NCI-H345 (cell line): ENCODE measurements at places on chromosomes 7 and 10.

GRCh38 chr7:46764100-46764936 is 817.6 kb downstream of the TNS3 start:
- DNase-seq = no peak

- DNase-seq = no peak
Observed at GRCh38 chr7:2575733-2576340, 17.1 kb downstream of the IQCE start.

GRCh38 chr10:94299417-94299816 is 63.3 kb downstream of the NOC3L start:
- no peak for DNase-seq

- DNase-seq = no peak
Observed at GRCh38 chr7:101819913-101820522, 2.6 kb downstream of the CUX1 start.

DNA sequence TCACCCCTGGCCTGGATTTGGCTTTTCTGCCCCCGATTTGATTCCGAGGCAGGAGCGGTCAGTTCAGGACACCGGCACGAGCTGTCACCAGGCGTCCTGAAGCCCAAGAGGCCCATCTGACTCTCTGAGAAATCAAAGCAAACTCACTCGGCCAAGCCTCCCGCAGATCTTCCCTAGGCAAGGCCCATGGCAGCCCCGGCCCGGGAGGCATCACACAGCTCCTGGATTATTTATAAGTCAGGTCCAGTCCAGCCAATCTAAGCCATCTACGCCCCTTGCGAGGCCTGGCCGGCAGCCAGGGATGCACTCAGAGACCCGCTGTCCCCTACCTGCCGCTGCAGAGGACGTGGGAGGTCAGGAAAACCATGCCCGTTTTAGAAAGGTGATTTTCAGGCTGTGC is 87.3 kb upstream of the DIP2C start:
- no peak for DNase-seq

DNA sequence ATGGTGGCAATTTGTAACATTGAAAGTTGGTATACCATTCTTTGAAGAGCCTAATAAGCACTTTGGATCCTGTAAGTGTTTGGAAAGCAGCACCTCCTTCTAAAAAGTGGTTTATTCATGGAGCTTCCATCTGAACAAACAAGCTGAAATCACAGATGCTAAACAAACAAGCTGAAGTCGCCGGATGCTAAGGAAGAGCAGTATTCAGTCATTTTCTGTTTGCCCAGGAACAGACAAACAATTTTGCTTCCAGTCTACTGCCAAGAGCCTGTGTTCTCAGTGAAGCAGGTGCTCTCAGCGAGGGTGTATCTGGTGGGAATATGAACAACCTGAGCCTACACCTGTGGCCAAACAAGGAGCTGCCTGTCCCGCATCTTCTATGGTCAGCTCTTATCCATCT is 6.3 kb downstream of the COL28A1 start:
- DNase-seq = peak; percentile 85

- no peak for DNase-seq
Observed at GRCh38 chr7:157703534-157704195, 366.9 kb downstream of the DNAJB6 start.

GRCh38 chr7:105030447-105030846 is 16.4 kb downstream of the KMT2E start:
- no peak for DNase-seq

DNA sequence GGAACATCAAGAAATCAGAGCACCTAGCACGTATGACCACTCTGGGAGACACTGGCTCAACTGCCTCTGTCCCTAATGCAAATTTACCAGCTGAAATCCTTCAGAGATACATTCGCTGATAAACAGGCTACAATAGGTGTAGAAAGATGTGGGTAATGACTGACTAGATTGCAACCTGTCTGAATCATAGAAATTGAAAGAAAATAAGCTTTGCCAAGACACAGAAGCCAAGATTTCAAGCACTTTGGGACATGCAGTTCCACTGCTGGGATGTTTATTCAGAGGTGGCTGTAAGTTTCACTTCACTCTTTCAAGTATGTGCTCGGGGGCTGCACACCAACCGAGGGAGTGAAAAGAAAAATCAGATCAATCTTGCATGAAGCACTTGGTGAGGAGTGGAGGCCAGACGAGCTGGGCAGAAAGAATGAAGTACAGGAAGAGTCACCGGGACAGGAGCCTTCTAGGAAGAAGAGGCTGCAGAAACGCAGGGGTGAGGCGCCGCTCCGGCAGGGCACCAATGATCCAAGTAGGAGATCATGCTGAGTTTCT is 276.7 kb downstream of the PARD3 start:
- DNase-seq = no peak

GRCh38 chr7:8724080-8724718 is 290.8 kb downstream of the NXPH1 start:
- peak; percentile 77 for DNase-seq

DNA sequence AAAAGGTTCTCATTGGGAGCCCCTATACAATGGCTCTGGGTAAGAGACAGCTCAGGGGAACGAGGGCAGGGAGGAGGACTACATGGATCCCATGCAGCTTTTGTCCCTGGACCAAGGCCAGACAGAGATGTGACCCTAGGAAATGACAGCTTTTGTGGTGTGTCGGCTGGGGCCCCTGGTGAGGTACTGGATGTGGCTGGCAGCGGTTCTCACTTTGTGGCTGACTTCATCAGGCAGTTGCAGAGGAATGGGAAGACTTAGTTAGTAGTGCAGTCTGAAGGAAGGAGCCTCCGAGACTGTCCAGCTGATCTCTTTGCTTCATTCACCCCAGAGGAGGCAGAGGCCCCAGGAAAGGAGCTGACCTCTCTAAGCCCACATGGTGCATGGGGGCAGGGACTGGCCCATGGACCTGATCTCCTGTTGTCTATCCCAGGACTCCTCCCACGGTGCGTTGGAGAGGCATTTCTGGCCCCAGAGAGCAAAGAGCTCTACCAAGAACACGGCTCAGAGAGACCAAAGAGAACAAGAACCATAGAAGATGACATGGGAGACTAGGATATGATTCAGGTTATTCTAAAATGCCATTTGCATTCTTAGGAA is 202.9 kb downstream of the RPS24 start:
- DNase-seq = no peak

- no peak for DNase-seq
Observed at GRCh38 chr7:131586259-131586658, 29.8 kb upstream of the PODXL start.

DNA sequence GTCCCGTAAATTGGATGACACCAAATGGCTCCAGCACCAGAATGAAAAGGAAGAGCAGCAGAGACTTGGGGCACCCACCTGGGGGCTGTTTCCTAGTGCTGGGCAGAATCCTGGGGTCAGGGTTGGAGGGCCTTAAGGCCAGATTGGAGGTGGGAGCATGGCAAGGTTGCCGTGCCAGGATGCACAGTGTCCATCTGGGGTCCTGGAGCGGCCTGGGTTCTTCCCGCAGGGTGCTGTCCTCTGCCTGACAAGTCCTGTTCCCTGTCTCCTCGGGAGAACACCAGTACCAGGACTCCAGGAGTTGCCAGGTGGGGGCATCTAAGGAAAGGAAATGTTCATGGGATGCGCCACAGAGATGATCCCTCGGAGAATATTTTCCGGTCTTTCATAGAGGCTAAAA is 42.8 kb downstream of the MGMT start:
- DNase-seq = no peak

GRCh38 chr7:122143376-122143750 is 686 bp downstream of the AASS start:
- peak; percentile 19 for DNase-seq

DNA sequence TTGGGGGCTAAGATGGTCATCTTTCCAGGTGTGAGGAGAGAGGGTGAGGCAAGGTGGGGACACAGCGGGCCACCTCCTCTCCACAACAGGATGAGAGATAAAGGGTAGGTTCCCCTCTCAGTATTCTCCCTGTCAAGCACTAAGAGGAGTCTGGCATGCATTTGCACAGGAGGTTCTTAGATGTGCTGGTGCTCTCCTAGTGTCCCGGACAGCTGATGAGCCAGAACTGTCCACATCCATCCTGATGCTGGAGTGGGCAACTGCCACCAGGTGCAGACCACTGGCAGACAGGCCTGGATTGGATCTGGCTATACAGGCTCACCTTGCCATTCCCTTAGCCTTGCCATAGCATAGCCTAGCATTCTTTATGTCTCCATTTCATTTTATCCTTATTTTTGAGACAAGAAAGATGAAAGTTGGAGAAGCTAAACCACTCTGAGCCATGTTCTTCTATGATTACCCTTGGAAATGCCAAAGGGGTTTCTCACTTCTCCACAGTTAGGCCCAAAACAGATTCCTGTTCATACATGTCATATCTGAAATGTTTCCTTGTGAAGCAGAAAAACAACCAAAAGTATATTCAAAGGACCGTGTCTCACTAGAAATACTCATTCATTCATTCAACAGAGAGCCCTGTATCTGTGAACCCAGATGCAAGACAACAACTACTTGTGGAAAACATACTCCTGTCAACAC is 48.8 kb upstream of the ANTXRL start:
- DNase-seq = no peak

DNA sequence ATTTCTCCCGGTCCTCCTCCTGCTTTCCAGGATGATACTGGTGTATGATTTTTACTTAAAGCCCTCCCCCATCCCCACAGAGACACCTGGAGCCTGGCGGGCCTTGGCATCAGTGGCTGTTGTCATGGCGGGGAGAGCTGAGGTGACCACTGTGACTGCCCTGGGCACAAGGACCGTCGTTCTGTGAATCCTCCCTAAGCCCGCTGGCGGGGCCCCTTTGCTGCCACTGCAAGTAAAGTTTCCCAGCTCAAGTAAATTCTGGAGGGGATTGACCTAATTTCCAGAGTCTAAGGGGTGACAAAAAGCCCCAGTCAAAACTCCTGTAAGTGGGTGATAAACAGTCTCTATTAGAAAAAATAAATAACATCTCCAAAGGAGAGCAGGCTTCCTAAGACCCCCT is 393.2 kb upstream of the PODXL start:
- no peak for DNase-seq

DNA sequence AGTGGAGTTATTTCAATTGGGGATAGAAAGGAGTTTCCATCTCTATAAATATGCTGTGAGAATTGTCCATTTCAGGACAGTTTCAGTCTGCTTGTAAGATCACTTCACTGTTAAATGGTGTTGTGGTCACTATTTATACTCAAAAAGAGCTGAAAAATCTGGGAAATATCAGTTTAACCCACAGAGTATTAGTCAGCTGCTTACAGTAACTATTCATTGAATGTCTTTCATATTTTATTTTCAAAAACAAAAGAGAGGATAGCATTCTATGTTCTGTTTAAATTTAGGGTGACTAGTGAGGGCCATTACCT is 85.4 kb upstream of the PLXDC2 start:
- no peak for DNase-seq

- DNase-seq = no peak
Observed at GRCh38 chr7:16070806-16071205, 350.5 kb downstream of the CRPPA start.

GRCh38 chr7:152866125-152866524 is 106.6 kb downstream of the ACTR3B start:
- no peak for DNase-seq

- DNase-seq = no peak
Observed at GRCh38 chr10:11899067-11899876, 76.1 kb downstream of the PROSER2 start.

DNA sequence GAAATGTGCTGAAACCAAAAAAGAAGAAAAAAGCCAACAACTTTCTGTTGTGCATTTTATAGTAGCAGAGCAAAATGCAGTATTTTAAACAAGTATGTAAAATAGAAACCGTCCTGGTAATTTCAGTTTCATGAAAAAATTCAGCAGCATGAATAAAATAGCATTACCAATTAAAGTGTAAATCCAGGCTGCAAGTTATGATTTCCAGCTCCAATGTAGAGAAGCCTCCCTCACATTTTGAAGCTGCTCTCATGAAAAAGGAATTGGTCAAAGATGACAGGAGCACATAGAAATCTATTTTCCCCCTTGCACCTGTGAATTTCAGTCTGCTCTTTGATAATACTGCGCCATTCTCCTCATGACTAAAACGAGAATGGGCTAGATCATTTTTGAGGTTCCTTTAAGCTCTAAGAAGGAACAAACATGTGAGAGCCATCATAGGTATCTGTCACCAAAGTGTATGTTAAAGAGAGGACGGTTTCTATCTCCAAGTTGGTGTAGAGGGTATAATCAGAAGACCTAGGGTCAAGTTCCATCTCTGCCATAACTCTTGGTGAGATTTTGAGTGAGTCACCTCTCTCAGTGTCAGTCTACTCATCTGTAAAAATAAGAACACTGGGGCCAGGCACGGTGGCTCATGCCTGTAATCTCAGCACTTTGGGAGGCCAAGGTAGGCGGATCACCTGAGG is 107.5 kb downstream of the MTPAP start:
- no peak for DNase-seq

GRCh38 chr7:115683093-115683492 is 347.5 kb downstream of the TFEC start:
- no peak for DNase-seq

DNA sequence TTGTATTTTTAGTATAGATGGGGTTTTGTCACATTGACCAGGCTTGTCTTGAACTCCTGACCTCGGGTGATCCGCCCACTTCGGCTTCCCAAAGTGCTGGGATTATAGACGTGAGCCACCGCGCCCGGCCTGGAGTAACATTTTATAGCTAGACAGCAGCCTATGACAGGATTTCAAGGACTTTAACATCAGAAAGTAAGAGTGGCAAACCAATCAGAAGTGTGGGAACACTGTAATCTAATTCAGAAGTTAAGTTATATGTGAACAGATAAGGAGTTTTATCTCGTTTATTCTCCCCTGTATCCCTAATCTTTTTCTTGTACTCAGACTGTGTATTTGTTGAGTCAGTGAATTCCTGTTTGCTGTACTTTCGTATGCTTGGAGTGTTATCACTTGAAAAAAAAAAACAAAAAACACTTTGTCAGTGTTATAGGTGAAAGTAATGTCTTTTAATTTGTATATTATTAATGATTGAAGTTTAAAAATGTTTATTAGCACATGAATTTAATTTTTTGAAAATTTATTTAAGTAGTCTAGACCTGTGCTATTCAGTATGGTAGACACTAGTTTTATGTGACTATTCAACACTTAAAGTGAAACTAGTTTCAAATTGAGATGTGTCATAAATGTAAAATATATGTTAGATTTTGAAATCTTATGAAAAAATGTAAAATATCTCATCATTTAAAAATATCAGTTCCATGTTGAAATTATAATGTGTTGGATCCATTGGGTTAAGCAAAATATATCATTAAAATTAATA is 38.6 kb downstream of the RSBN1L start:
- no peak for DNase-seq

GRCh38 chr10:43452356-43452914 is 15.5 kb downstream of the ZNF487 start:
- DNase-seq = no peak

GRCh38 chr7:20779041-20779440 is 7.6 kb downstream of the SP8 start:
- DNase-seq = no peak

DNA sequence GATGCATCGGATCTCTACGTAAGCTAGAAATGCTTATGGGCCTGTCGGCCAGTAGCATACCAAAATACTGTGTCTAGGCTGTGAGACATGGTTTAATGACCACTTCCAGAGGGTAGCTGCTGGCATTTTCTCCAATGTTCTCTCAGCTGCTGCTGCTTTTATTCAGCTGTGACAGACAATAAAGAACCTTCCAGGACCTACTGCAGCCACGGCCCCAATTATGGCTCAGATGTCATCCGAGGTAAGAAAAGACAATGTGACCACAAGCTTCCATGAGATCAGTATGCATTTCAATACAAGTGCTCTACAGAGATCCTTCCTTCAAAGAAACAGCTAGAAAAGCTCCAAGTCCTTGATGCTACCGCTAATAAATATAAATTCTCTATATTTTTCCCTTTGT is 256.2 kb downstream of the SDHAF3 start:
- DNase-seq = no peak
